Thoracic aorta (tissue), 2 donors: ENCODE measurements at places on chromosomes 1 and 21. TPM values are rescaled to one million over a fixed set of nuclear protein-coding genes. Genes with fewer than 3 reads are reported as not detected.

Gene KLHL20
- total RNA-seq = 75.8 TPM

Gene TNFRSF1B
- total RNA-seq = 59.7 TPM

Gene SPOCD1
- total RNA-seq = 10.6 TPM

Gene OR6P1
- total RNA-seq = not detected

Gene CDCA8
- 0.35 TPM for total RNA-seq

DNA sequence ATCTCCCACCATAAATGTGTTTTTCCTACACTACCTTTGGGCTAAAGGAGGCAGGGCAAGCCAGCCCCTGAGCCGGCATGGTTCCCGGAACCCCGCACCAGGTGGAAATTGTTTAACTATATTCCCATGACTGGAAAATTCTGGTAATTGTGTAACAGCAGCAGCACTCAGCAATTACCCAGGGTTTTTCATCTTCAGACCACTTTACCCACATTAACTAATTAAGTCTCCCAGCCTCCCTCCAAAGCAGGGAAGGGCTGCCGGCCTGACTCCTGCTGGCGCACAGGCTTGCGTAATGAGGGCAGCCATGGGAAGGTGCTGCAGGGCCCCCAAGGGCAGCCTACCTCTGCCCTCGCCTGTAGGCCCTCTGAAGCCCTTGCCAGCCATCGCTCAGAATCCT lies 140.7 kb upstream of the VAMP3 start:
- no peak for DNase-seq

DNA sequence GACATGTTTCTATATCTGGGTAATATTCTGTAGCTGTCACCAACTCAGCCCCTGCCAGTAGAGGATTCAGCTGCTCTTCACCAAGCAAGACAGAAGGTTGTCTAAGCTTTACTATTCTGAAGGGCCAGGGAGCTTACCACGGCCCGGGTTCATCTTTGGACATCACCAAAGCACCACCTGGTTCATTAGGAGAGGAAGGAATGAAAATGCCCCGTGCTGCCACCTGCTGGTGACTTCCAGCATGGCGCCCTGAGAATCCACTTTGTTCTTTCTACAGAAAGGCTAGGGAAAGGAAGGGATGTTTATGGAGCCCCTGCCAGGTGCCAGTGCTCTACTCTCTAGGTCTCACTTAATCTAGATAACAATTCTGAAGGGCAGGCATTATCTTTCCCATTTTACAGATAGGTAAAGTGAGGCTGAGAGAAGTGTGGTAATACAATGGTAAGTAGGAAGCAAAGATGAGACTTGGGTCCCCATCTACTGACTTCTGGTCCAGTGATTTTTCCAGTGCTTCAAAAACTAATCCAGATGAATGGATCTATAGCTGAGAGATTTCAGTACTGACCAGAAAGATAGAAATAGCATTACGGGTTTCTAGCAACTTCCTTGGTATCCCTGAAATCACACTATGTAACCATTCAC lies 79.5 kb downstream of the BEND5 start:
- DNase-seq = no peak

GRCh38 chr21:44994047-44994694 lies 54.3 kb downstream of the SLX9 start:
- no peak for DNase-seq

DNA sequence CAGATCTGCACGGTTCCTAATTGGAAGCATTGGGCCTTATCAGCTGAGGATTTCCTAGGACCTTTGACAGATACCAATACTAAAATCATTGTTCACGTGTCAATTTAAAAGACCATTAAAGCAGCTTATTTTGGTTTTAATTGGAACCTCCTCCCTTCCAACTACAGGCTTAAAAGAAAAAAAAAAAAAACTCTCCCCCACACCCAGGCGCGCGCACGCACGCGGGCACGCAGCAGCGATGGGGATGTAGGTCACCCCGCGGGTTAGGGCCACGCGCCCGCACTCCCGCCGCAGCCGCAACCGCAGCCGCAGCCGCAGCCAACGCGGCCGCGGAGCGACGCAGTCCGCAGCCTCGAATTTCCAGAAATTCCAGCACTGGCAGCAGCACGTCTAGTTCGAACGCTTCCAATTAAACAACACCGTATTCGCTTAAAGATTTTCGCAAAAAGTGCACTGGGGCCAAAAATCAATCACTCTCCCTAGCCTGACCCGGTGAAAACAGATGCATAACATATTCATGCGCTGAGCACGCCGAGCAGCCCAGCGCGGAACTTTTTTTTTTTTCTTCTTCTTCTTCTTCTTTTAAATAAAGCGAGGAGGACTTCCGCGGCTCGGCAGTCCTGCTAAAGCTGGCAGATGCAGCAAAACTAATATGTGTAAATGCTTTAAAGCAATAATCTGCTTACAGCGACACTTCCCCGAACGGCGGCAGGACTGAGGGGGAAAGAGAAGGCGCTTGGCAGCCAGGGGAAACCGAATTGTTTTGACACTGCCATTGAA lies 13.3 kb upstream of the BARHL2 start:
- DNase-seq = no peak

GRCh38 chr1:110752941-110753725 lies 78.4 kb upstream of the KCNA3 start:
- no peak for DNase-seq

GRCh38 chr21:45981151-45982091 lies at the start of gene COL6A1:
TSS of gene COL6A1 (plus strand) at chr21:45981770. CDS start at chr21:45981851, 81 bp downstream.
- DNase-seq = no peak

GRCh38 chr21:44297525-44298290 lies 2.1 kb upstream of the PFKL start:
- DNase-seq = peak; percentile 61
